ENCODE measurements at places on chromosomes 1 and 21.

GRCh38 chr1:159144571-159144970 is 26.8 kb upstream of the CADM3 start:
- no peak for DNase-seq

GRCh38 chr1:161421456-161421855 is 53.8 kb upstream of the CFAP126 start:
- DNase-seq = no peak

DNA sequence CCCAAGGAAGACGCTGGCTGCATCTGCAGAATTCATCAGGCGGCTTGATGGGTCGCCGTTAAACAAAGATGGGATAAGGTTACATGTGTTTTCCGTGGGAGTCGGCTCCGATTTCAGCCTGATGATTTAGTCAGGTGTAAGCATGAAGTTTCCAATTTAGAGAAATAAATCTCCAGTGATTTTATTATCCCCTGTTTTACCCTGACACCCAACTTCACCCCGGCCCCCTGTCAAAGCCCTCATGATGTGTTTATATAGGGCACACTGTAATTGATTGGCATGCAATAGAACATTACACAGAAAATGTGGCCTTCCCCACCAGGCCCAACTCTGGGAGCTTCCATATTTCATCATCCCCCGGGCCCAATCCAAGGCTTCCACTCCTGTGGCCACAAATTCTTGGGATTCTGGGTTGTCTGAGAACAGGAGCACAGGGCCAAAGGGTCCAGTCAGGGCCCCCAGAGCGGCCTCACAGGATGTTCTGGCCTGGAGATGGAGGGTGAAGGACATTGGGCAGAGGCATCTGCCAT is 72.5 kb downstream of the FOXD2 start:
- DNase-seq = no peak

DNA sequence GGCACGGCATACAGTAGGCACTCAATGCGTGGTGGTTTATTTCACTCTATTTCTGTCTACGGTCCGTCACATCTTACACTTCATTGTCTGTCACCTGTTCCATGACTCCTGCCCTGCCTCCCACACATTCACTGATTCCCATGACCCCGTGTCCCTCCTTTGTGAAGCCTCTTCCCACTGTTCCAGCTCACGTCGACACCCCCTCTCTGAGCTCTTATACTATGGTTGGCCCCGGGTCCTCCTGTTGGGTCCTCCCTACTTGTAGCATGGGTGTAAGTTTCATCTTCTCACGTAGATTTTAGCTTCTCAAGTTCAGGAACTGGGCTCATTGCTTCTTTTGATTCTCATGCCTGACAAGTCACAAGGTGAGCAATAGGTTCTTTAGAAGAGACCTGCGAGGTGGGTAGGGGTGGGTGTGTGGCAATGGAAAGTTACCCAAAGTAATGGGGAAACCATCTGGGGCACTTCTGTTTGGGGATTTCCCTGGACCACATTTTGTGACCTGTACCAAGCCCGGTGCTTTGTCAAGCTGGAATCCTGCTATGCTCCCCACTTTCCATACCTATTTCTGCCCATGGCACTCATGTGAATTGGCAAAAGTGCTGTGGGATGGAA is 22.1 kb upstream of the IL10 start:
- DNase-seq = no peak

GRCh38 chr1:84525779-84526178 is 19.4 kb upstream of the GNG5 start:
- DNase-seq = no peak
